ENCODE measurements at places on chromosomes 4 and X.

- DNase-seq: no peak
These were observed 219.7 kb downstream of the NSUN7 start for GRCh38 chr4:40969501-40969900.

- no peak for DNase-seq
These were observed 49.2 kb downstream of the STPG2 start for GRCh38 chr4:98094118-98094517.

DNA sequence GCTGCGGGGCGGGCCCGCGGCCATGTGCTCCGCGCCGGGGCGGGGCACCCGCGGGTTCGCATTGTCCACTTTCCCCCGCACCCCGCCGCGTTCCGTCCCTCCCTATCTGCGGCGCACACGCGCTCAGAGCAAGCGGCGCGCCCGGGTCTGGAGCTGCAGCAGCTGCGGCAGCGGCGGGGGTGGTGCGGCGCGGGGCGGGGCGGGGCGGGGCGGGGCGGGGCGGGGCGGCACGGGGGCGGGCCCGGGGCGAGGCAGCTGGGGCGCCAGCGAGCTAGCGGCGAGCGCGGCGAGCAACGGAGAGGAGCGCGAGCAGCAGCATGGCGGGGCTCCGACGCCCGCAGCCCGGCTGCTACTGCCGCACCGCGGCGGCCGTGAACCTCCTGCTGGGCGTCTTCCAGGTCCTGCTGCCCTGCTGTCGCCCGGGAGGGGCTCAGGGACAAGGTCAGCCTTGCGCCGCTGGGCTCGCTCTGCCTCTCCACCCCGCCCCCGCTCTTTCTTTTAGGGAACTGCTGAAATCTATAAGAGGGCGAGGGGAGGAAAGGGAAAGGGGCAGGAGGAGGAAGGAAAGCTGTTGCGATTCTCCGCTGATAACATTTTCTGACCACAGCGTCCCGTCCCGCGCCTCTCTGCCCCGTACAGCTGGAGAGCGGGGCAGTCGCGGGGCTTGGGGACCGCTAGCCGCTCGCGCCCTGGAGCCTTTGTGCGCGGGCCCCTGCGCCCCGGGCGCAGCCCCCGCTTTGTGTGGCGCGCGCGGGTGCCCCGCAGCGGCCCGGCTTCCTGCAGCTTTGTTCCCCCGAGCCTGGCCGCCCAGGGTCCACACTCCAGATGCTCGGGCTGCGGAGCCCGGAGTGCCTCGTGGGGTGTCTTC, at the start of gene TMEM131L:
Gene TMEM131L (plus strand): TSS at position 280 of the 868 bp plus-strand sequence. CDS start 38 bp downstream, at position 318.
- DNase-seq: peak; percentile 65

DNA sequence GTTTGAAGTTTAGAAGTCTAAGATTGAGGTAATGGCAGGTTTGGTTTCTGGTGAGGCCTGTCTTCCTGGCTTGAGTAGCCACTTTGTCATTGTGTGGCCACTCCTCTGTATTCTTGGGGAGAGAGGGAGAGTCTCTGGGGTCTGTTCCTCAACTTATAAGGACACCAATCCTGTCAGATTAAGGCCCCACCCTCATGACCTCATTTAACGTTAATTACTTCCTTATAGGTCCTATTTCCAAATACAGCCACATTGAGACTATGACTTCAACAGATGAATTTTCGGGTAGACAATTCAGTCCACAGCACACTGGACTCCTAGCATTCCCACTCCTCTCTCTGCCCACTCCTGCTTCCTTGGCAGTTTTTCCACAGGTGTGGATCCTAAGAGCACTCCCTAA, 350.8 kb upstream of the CASK start:
- DNase-seq: no peak

DNA sequence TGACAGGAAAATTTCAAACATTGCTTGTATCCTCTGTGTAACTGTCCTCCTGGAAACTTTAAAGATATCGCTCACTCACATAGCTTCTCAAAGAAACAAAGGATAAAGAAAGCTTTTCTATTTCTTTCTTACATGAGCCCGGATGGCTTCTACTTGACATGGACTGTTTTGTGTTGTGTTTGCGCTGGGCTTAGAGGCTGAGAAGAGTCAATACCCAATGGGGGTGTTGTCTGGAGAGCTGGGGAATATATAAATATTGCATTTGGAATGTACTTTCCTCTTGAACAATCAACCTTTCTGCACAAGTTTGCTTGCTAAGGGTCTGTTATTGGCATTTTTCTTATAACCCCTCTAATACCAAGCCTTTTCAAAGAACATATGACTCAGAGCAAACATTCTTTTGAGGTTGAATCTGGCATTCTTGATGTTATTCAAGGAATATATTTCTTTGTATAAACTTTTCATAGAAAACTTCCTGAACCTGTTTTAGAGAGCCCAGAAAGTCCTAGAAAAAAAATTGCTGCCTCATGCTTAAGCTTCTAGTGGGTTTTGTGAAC, 331.9 kb downstream of the PACRGL start:
- DNase-seq: no peak

DNA sequence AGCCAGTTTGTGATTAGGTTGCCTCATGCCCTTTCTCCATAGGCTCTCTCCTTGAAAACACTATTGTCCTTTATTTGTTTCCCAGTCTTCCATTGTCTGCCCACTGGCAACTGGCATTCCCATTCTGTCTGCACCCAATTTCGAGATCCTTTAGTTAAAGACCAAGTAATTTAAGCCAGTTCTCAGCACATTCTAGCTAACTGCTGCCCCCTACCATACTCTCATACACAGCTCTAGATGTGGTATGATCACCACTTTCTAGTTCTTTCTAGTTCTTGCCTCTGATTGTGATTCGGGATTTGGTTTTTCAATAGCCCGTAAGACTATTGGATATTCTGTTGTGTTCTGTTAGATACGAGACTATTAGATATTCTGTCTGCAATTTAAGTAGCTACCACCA, 135.8 kb upstream of the TRPC5 start:
- DNase-seq: no peak

- DNase-seq: no peak
These were observed 23.2 kb upstream of the ANXA3 start for GRCh38 chr4:78528327-78528726.

DNA sequence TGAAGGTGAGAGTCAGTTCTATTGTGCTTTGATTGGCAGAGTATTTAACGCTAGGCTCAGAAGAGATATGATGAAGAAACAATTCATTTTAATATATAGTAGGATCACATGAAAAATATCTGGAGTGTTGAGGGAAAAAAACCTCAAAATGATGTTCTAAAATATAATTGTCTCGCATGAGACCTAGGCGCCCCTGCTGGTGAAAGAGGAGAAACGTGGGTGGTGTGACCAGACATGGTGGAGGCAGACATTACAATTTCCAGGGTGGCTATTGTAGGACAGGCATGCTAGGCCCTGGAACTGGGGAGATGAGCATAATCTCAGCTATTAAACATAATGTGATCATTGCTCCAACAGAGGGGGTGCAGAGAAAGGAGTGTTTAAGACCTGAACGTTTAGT, 210.0 kb downstream of the HS3ST1 start:
- no peak for DNase-seq

DNA sequence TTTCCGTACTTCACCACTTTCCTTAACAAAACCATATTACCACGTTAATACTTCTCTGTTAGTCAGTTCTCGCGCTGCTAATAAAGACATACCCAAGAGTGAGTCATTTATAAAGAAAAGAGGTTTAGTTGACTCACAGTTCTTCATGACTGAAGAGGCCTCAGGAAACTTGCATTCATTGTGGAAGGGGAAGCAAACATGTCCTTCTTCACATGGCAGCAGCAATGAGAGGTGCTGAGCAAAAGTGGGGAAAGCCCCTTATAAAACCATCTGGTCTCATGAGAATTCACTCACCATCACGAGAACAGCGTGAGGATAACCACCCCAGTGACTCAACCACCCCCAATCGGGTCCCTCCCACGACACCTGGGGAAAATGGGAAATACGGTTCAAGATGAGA, 289.8 kb upstream of the CLNK start:
- no peak for DNase-seq

DNA sequence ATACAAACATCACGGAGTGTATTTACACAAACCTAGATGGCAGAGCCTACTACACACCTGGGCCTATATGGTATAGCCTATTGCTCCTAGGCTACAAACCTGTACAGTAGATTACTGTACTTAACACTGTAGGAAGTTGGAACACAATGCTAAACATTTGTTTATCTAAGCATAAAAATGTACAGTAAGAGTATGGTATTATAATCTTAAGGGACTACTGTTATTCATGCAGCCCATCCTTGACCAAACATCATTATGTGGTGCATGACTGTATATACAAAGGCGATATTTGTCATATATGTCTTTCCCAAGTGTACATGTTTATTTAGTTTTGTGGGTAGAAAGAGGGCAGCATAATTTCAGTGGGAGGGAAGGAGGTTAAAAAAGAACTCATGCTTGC, 177.7 kb upstream of the FSTL5 start:
- no peak for DNase-seq

GRCh38 chr4:113209153-113209552, 159.7 kb downstream of the ANK2 start:
- no peak for DNase-seq

DNA sequence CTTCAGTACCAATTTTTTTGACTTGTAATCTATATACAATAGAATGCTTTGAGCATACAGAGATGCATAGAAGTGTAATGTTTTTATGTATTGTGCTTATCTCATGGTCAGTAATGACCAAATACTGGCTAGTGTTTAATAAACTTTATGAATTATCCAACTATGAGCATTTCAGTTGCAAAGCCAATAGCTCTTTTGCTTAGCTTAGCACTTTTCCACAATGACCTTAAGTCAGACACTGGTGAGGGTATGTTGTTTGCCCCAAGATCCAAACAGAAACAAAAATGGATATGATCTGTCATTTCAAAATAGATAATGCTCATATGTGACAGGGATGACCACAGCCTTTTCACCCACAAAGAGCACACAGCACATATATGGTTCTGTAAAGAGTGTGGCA, 393.0 kb downstream of the AFF2 start:
- DNase-seq: no peak

GRCh38 chr4:145179281-145179860, 1.0 kb downstream of the OTUD4 start:
- peak; percentile 62 for DNase-seq

DNA sequence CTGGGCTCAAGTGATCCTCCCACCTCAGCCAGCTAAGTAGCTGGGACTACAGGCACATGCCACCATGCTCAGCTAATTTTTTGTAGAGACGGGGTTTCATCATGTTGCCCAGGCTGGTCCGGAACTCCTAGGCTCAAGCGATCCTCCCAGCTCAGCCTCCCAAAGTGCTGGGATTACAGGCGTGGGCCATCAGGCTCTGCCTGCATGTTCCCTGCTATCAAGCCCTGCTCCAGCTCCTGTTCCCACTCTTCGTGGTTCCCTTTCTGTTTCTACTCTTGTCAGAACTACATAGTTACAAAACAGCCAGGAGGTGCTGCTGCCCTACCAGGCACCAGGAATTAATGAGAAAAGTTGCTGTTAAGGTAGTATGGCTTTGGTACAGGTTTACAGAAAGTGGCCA, 8.7 kb downstream of the TIMP1 start:
- no peak for DNase-seq

GRCh38 chrX:250965-251364, 30.2 kb upstream of the PLCXD1 start:
- DNase-seq: no peak

DNA sequence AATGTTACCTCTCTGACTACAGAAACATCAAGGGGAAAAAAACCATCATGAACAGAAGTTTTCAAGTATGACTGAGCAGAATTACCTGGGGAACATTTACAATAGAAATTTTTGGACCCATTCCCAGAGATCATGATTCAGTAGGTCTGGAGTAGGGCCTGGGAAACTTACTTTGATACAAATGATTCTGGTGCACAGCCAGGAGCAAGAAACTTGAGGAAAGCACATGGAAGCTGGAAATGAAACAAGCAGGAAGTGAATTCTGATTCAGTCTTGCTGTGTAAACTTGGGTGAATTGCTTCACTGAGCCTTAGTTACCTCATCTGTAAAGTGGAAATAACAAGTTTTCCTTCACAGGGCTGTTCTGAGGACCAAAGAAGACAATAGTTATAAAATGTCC, 192.5 kb upstream of the TAPT1 start:
- DNase-seq: no peak

DNA sequence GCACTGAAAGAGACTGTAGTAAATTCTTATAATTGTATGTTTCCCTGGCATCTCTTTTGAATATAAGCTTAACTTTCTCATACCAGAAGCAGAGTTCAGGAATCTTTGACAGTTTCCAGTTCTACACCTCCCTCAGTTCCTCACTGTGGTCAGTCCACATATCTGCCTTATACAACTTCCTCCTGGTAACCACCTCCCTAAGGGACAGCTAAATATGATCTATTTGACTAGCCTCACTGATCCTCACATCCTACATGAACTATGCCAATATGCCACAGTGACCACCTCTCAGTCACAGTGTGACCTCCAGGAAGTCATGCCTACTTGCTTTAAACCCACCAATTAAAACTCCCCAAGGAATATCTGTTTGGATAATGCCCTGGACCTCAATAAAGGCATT, 51.6 kb upstream of the HDAC8 start:
- no peak for DNase-seq
